ENCODE measurements at places on chromosomes 7 and 10. TPM values are rescaled to one million over a fixed set of nuclear protein-coding genes. Genes with fewer than 3 reads are reported as not detected.

The CPA1 gene
- total RNA-seq, result 1.0 TPM

DNA sequence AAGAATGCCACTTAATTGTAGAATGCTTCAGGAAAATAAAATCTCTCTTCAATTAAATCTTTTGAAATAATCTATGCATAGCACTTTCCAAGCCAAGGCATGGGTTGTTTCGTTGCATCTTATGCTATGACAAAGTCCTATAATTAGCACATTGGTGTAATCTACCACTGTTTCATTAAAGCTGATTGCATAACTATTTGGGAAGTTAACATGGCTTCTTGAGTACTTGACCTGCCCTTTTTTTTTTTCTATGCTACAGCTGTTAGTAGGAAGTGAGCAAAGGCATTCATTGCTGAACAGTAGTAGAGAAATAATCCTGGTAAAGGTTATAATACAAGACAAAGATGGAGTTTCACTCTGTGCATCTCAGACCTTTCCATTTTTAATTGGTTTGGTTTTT is 557.2 kb upstream of the CELF2 start:
- no peak for DNase-seq

DNA sequence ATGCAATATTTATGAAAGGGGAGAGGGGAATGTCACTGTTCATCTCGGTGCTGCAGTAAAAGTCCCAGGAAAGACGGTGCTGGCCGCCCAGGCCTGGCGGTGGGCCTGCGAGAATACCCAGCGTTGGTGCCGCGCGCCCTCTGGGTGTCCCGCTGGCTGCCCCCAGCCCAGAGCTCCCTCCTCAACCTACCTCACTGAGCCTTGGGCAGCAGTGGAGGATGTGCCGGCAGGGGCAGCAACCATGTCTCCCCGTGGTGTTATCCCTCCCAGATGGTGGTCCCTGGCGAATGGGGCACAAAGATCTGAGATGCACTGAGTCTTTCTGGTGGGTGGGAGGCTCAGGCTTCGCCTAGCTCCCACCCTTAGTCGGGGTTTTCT is 9.5 kb upstream of the TLX1 start:
- DNase-seq, result no peak

- DNase-seq, result no peak
Observed at GRCh38 chr7:37277513-37277912, 171.2 kb downstream of the ELMO1 start.

Measured in right cardiac atrium (tissue), 5 donors.